Cerebellar nuclear complex (tissue), 1 donor: ENCODE measurements at places on chromosomes 16 and 17.
A peak's percentile ranks its signal among the peaks of the same experiment; 100 is the strongest.

GRCh38 chr17:70127221-70127873 is 42.0 kb upstream of the KCNJ2 start:
- no peak for DNase-seq

DNA sequence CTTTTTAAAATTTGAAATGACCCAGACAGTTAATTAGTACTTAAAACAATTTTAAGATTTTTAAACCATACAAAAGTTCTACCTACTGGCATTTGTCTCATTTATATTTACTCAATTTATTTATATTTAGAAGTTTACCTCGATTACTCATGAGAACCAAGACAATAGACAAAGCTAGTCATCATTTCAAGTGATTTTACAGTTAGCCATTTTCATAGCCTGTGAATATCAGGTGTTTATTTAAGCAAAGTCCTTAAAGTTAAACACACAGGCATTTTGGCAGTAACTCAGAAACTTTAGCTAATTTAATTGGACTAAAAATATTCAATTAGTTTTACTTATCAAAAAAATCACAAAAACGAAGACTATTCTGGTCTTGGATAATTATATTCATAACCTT is 101.6 kb upstream of the KIF2B start:
- DNase-seq, result no peak

DNA sequence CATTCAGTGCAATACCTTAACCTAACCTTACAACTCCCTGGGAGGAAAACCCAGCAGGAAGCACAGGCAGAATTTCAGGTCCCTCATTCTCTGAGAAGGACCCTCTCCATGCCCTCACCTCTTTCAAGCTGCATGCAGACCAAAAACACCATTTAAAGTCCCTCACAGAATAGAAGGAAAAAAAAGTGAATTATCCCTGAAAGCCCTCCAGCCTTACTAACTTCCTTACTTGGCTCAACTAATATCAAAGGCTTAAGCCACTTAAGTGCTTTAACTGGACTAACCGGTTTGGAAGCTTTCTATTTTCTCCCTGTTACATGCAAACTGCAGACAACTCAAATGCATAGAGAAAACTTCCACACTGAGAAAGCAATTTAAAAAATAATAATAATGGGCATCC is 60.5 kb downstream of the ADAMTS18 start:
- DNase-seq, result no peak

GRCh38 chr17:79840269-79840988 is 1.2 kb upstream of the CBX4 start:
- DNase-seq, result no peak

DNA sequence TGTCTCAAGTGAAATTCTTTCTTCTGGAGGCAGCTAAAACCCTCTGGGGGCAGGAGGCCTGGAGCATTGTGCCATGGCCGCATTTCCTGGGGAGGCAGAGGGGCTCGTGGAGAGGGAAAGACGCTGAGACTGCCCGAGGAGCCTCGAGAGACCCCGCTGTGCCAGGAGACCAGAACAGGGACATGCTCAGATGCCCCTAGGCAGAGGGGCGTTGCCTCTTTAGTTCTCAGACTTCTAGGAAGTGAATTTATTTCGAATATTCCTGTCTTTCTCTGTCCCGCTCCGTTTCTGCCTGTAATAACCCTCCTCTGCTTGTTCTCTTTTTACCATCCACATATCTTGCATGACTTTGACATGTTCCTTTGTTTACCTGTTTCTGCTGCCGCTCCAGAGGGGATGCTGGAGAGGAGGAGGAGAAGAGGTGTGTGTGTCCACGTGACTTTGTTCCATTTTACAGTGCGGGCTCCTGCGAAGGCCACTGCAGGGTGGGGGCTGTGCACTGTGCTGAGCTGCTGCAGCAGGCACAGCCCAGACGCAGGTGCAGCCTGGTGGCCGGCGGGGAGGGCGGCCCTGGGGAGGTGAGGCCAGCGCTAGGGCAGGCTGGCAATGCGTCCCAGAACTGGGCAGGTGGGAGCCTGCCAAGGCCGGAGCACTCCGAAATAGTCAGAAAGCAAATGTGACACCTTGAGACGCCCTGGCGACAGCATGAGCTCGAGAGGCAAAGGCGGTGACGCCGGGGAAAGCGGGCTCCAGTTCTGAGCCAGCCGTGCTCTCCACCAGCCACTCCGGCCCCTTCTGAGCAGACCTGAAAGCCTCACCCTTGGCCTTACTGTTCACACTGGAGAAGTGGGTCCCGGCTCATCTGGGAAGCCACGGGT is 29.9 kb downstream of the CIBAR2 start:
- peak; percentile 45 for DNase-seq

GRCh38 chr16:85729452-85730185 is 21.3 kb downstream of the C16orf74 start:
- no peak for DNase-seq

DNA sequence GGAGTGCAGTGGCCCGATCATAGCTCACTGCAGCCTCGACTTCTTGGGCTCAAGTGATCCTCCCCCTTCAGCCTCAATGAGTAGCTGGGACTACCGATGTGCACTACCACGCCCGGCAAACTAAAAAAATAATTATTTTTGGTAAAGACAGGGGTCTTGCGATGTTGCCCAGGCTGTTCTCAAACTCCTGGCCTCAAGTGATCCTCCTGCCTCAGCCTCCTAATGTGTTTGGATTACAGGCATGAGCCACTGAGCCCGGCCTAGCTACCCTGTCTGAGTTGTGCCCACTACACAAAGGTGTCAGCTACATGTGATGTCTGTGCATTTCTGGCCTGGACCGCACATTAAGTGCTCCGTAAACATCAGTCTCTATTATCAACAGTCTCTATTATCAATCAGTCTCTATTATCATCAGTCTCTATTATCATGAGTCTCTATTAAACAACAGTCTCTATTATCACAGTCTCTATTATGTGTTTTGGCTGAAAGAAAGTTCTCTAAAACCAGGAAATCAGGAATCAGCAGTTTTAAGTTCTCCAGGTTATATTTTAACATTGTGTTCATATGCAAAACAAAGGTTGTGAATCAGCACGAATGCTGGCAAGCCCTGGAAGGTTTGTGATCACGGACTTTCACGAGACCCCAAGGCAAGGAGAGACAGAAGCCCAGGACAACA is 721 bp upstream of the WWOX start:
- DNase-seq, result no peak

DNA sequence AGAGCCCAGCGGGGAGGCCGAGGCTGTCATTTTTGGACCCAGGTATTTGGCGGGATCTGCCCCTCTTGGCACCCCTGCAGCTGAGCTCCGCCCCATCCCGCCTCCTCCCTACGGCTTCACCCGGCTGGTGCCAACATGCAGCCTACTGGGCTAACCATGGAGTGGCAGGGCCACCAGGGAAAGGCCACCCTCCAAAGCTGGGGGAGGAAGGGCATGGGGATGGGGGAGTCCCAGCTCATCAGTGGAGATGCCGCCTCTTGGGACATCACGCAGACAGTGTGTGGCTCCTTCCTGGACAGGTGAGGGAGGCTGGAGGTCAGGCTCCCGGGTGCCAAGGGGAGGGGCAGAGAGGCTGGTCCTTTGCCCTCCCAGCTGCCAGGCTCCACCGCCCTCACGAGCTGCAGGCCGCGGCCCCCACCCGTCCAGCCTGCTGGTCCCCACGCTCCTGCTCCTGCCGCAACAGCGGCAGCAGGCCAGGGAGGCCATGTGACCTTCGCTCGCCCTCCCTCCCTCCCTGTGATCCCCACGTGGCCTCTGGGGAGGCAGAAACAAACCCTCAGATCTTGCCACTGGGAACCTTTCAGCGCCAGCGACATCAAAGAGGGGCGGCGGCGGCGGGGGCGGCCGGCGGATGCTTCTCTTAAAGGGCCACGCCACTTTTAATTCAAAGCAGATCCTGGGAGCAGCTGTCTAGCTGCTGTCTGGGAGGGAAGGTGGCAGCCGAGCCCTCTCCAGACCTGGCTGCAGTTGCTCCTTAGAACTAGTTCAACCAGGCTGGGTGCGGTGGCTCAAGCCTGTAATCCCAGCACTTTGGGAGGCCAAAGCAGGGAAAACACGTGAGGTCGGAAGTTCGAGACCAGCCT is 6.8 kb upstream of the NOTUM start:
- DNase-seq, result no peak

DNA sequence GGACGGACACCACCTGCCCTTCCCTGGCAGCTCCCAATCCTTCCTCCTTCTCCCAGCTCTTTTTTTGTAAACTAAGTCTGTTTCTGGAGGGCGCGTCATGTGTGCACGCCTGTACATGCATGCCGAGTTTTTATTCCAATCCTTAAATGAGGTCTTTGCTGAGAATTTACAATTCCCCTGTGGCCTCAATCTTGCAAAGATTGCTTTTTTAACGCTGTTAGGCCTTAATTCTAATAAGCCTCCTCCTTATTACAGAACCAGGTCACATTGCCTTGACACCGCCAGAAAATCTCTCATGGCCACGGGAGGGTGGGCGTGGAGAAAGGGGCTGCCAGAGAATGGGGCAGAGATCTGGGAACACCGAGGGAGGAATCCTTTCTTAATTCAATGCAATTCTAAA is 17.6 kb downstream of the RBFOX3 start:
- no peak for DNase-seq

DNA sequence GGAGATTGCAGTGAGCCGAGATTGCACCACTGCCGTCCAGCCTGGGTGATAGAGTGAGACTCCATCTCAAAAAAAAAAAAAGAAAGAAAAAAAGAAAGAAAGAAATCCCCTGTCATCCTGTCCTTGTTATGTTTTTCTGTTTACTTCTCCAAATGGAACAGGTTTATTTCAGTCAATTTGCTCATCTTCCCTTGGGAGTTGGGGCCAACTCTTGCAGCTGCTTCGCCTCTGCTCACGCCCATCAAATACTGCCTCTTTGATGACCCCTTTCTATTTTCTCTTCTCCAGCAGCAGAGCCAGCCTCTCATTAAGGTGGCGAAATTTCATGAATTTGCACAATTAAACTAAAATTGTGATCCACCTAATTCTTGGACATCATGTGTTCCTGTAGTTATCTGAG is 173.4 kb downstream of the ZNF18 start:
- DNase-seq, result no peak

DNA sequence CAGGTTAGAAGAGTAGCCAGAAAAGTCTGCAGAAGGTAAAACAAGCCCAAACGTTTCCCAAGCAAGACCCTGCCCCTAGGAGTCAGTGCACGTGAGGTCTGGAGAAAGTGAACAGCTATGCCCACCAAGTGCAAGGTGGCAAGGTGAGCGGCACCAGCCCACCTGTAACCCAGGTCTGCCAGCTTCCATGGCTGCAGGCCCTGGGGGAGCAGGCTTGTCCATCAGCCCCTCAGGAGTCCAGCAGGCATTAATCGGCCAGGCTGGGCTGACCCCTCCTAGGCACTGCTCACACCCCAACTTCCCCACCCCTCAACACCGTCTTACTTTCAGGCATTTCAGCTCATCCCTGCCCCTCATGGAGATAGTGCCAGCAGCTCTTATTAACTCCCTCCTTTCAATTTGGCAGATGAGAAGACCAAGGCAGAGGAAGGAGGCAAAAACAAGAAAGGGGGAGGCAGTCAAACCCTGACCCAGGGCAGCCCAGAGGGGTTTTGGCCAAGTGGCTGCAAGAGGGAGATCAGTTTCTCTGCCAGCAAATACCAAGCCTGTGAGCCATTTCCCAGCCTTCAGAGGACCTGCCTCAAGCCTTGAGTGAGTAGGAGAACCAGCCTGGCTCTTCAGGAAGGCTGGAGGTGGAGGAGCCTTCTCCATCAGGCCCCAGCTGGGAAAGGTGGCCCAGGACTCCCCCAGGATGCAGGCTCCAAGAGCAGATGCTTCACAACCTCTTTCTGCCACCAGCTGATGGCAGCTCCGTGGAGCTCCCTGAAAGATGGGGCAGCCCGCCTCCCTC is 14.7 kb downstream of the BEAN1 start:
- DNase-seq, result no peak

- DNase-seq, result no peak
Measured at GRCh38 chr16:56852401-56852730, 12.6 kb upstream of the SLC12A3 start.

GRCh38 chr17:1764284-1764683 is 2.4 kb downstream of the SERPINF1 start:
- no peak for DNase-seq

DNA sequence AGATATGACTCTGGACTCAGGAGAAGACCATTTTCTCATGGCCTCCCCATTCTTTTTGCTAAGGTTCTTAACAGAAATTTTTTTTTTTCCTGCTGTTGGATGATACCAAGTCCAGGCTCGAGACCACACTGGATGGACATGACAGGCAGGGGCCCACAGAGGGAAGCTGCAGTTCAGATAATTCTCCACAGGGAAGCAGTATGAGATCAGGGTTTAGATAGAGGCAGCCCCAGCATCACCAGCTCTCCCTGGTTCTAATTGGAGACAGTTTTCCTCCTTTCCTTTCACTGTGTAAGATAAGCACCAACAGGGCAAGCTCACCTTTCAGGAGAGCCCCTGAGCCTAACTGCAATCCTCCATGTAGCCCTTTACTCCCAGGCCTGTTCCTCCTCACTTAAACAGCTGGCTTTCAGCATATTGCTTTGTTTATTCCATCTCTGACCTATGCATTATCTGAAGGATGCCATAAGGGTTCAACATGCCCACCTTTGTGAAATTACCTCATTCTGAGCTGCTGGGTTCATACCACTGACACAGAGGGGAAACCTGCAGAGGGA is 108.1 kb downstream of the SNX11 start:
- DNase-seq, result no peak
